Activated T-helper 1 cell treated with anti-CD3 and anti-CD28 coated beads, Interleukin-2, amount 50 U/mL, for 16 hours (primary cell): ENCODE measurements at places on chromosomes 6 and 20.

GRCh38 chr6:27882624-27883023 lies 29.6 kb downstream of the OR2B2 start:
- no peak for DNase-seq

GRCh38 chr6:67956352-67956751 lies 678.7 kb upstream of the ADGRB3 start:
- DNase-seq = no peak

GRCh38 chr6:44681761-44682160 lies 294.3 kb downstream of the CDC5L start:
- DNase-seq = no peak

- DNase-seq = no peak
Observed at GRCh38 chr20:8645326-8645725, 423.6 kb upstream of the PLCB4 start.

DNA sequence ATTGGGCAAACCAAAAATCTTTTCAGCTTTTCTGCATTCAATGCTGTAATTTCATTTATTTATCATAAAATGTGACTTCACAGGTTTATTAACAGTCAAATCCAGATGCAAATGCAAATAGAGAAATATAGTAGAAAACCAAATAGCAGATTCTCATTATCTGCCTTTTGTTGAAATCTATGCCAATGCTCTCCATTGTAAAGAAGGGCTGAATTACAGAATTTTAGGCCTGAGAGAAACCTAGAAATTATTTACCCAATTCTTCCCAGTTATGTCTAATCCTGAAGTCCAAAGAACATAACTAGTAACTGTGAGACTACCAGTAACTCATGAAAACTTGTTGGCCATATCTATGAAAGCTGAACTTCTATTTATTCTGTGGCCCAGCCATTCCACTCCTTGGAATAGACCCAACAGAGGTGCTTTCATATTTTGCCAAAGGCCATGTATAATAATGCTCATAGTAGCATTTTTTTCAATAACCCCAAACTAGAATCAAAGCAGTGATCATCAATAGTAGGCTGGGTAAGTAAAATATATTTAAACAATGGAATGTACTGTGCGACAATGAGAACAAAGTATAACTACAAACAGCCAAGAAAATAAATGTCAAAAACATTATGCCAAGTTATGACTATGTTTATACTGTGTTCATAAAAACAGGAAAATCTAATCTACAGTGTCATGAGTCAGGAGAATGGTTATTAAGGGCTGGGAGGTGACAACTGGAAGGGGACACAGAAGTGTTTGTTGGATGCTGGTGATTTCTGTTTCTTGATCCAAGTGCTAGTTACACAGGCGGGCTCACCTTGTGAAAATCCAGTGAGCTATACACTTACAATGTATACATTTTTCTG lies 183.8 kb downstream of the HS3ST5 start:
- DNase-seq = no peak

- DNase-seq = no peak
Observed at GRCh38 chr6:24667378-24667803, 514 bp downstream of the ACOT13 start.

DNA sequence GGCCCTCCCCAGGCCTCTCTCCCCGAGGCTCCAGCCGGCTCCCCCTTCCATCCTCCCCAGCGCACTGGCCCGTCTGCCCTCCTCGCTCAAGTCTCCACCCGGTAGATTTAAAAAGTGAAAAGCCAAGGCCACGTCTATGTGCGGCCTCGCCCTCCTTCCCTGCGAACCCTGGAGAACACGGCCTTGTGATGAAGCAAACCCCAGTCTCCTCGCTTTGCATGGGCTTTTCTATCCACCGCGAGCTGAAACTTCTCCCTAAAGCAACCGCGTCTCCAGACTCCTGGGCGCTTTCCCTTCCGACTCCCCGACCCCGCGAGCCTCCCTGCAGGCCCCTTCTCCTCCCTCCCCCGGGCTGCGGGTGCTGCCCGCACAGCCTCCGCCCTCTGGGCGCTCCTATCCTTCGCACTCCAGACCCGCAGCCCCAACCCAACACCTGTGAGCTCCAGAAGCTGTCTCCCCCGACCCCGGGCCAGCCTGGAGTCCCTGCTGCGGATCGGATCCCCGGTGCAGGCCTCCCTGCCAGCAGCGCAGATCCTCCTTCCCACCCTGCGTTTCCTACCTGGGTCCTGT lies 265.2 kb upstream of the QKI start:
- no peak for DNase-seq

DNA sequence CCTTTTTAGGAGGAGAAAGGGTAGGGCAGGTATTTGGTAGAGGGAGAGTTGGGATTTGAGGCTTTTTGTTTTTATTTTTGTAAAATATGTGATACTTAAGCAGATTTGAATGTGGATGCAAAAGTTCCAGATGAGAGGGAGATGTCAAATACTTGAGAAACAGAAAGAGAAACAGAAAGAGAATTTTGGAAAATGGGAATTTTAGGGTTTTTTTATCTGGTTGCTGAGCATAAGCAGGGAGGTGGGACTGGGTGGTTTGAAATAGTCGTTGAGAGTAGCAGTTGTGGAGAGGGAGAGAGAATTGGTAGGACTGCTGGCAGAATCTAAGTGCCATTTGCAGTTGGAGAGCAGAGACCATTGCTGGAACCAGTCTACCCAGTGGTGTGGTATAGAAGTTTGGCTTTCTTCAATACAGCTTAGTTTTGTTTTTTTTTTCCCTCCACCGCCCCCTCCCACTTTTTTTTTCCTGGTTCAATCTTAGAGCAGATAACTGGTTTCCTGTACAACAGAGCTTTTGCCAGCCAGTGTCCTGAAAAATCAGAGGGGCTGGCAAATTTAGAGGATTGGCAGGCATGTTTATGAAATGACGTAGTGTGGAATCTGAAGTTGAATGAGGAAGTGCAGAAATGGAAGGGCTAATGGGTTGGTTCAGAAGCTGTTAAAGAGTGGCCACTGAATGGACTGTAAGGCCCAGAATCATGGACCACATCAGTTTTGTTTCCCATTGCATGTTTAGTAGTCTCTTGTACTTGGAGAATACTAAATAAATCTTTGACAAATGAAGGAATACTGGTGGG lies 68.7 kb downstream of the ATRN start:
- no peak for DNase-seq

GRCh38 chr6:80134065-80134464 lies 27.6 kb downstream of the BCKDHB start:
- DNase-seq = no peak

- DNase-seq = no peak
Observed at GRCh38 chr6:31558631-31559500, 11.5 kb downstream of the NFKBIL1 start.

DNA sequence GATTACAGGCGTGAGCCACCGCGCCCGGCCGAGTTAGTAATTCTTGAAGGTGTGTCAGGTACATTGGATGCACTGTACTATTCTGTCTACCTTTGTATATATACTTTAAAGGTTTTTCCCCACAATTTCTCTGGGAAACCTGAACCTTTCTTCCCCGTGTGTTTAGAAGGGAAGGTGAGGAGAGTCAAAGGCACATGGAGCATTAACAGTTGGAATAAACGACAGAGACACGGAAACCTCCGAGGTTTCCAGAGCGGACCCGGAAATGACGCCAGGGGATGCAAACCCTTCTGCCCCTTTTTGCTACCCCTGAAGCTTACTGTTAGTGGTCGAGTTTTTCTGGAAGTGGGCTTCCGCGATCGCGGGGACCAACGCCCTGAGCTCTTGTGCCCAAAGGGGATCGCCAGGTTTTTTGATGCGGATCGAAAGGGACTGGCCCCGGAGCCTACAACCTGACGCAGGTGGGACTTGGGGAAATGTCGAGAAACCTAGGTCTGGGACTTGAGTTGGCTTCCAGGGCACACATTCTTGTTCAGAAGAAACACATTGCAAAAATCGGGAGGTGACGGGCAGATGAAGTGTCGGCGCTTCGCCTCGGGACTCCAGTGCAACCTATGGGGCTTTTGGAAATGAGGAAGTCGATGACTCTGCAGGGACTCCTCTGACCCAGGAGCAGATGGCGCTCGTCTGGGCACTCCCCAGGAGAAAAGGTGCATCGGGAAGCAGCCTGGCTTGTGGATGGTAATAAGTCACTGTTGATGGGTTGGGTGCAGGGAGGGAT lies 218.2 kb downstream of the OR2B2 start:
- no peak for DNase-seq

- DNase-seq = no peak
Observed at GRCh38 chr6:149393002-149393679, 6.9 kb upstream of the SUMO4 start.

DNA sequence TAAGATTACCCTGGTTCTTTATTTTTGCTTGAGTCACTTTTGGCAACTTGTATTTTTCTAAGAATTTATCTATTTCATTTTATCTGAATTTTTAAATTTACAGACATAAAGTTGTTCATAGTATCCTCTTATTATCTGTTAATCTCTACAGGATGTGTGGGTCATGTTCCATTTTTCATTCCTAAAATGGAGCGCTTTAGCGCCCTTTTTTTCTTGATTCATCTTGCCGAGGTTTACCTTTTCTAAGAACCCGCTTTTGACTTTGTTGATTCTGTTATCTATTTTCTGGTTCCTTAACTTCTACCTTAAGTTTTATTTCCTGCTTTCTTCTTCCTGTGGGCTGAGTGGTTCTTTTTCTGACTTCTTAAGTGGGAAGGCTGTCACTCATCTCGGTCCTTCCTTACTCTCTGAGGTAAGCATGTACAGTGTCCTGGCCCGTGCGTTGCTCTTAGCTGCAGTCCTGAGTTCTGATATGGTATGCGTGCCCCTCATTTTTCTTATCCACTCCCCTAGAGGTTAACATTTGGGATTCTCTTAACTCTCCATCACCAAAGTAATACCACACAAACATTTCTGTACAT lies 399.8 kb downstream of the CDC5L start:
- no peak for DNase-seq

DNA sequence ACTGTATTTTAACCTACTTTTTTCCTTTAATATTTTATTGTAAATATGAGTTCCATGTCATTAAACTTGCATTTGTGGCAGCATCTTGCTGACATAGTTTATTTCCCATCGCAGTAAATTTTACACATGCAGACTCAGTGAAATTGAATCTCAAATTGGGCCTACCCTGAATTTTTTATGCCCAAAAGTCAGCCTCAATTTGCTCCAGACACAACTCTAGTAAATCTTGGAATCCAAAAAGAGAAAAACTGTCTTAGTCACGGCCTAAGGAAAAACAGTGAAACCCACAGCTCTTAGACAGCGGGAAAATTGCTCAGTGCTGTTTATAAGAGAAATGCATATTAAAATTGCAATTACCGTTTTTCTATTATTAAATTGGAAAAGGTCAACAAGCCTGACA lies 85.3 kb upstream of the PCSK2 start:
- DNase-seq = no peak

GRCh38 chr6:3750317-3751076 lies 1.0 kb downstream of the PXDC1 start:
- DNase-seq = no peak

DNA sequence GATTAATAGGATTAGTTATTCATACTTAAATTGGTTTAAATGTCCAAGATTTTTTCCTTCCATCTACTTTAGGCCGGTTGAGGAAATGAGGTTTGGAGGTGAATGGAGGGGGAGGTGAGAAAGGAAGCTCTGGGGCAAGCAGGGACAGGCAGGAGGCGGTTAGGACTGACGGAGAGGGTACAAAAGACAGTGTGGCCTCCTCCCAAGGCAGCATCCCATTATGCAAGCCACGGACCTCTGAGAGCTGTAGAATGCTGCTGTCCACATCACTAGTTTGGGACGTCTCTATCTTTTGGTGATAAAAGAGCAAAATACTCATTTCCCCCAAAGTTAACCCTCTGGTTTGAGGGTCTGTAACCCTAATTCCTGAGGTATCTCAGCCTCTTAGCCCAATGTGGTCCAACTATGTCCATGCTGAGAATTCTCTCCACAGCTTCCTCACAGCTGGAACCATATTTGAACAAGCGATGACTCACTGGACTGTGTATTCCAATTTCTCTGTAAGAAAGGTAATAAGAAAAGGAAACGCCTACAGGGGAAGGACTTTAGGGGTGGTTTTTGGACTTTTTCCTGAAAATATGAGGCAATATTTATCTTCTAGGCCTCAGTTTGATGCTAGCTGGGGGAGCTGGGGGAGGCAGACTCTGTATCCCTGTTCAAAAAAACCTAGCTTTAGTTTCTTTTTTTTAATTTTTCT lies 172.2 kb downstream of the TFAP2B start:
- no peak for DNase-seq

DNA sequence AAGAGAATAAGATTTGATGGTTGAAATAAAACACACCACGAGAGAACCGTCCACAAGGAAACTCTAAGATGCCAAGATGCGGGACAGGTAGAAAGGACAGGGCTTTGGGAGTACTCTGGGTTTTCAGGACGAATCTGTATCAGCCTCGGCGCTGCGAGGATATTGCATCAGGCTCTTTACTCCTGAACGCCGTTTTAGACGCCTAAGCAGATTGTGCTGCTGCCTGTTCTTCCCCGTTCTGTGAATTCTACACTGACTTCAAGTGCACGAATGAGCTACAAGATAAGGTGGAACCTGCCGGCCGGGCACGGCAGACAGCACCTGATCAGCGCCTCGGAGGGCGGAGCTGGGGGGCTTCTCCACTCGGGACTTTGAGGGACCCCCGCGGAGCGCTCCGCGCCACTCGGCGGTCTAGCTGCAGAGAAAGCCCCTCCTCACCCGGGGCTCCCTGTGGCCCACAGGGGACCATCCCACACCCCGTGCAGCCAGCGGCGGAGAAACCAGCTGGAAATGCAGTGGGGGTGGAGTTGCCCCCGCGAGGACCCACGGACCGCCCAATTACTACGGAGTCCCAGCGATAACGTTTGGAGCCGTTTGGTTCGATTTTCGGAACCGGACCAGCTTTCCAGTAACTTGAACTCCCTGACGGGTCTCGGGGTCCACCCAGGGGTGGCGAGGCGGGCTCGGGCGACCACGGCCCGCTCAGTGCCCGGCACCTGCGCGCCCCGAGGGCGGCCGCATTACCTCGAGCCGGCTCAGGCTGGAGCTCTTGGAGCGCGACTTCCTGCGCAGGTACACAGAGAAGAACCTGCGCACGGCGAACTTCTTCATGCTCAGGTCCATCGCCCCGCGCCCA lies 646 bp downstream of the RPS6KA2 start:
- no peak for DNase-seq

GRCh38 chr6:18823782-18824386 lies 436.7 kb downstream of the RNF144B start:
- DNase-seq = no peak

DNA sequence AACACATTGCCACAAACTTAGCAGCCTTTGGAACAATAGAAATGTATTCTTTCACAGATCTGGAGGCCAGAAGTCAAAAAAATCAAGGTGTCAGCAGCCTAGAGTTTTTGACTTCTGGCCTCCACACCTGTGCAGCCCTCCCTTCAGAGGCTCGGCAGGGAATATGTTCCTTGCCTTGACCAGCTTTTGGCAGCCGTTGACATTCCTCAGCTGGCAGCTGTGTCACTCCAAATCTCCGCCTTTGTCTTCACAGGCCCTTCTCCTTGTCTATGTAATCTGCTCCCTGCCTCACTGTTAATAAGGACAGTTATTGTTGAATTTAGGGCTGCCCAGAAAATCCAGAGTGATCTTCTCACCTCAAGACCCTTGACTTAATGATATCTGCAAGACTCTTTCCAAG lies 17.2 kb upstream of the AHI1 start:
- DNase-seq = no peak
